ENCODE measurements at places on chromosomes 5 and 9. TPM values are rescaled to one million over a fixed set of nuclear protein-coding genes. Genes with fewer than 3 reads are reported as not detected.

The C5orf34 gene
- 4.1 TPM for total RNA-seq

The LCN15 gene
- total RNA-seq, result not detected

The MEIKIN gene
- total RNA-seq, result not detected

The GPX8 gene
- 84.7 TPM for total RNA-seq

The LCN1 gene
- not detected for total RNA-seq

The MYO10 gene
- 95.5 TPM for total RNA-seq

The HNRNPA0 gene
- 12.8 TPM for total RNA-seq

The ADAMTS19 gene
- 0.33 TPM for total RNA-seq

The NUDT2 gene
- 21.8 TPM for total RNA-seq

The DBN1 gene
- 102 TPM for total RNA-seq

The FOXD4 gene
- 0.26 TPM for total RNA-seq

The SH3TC2 gene
- total RNA-seq, result 0.26 TPM

The PCYOX1L gene
- total RNA-seq, result 4.9 TPM

The EXOC3 gene
- 36.5 TPM for total RNA-seq

The TSPAN17 gene
- total RNA-seq, result 29.0 TPM

The TAF11L5 gene
- total RNA-seq, result not detected

The TMEM171 gene
- under 0.01 TPM for total RNA-seq

The RETREG1 gene
- 0.51 TPM for total RNA-seq

The CBY3 gene
- total RNA-seq, result not detected

The SLC45A2 gene
- under 0.01 TPM for total RNA-seq

The MYMK gene
- not detected for total RNA-seq

The EQTN gene
- not detected for total RNA-seq

The PCDHAC2 gene
- 2.6 TPM for total RNA-seq

The TSSK1B gene
- 0.50 TPM for total RNA-seq

The LRRC70 gene
- 1.3 TPM for total RNA-seq

The FOXD4L3 gene
- total RNA-seq, result not detected

The SNCAIP gene
- total RNA-seq, result 5.1 TPM

The CLIC3 gene
- total RNA-seq, result 3.5 TPM

The DENND4C gene
- 74.2 TPM for total RNA-seq

The KCNV2 gene
- not detected for total RNA-seq

Measured in fibroblast of lung (primary cell).